Mesenchymal stem cell (in vitro differentiated cells and primary cell): ENCODE measurements at places on chromosomes 16 and 17.
A peak's percentile ranks its signal among the peaks of the same experiment; 100 is the strongest.

DNA sequence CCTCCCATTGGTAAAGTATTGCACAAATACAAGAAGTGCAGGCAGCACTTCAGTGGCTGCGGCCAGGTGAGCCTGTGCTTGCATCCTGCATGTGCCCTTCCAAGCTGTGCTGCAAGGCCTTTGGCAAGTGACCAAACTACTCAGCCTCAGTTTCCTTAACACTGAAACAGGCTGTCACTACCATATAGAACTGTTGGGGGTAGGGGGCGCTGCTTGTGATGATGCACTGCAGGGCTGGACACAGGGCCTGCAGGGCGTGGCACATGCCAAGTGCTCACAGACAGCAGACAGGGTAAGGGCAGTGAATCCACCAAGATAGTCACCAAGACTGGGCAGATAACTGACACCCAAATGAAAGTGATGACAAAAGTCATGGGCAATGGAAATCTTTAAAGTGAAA, 65.6 kb upstream of the SREBF1 start:
- H3K27me3 ChIP-seq: no peaks in the 10 kb centered on the region
- peaks cover 10% of the 10 kb centered on the region for H3K4me1 ChIP-seq
- DNase-seq: no peak
- no peak overlapping the region for H3K4me3 ChIP-seq

DNA sequence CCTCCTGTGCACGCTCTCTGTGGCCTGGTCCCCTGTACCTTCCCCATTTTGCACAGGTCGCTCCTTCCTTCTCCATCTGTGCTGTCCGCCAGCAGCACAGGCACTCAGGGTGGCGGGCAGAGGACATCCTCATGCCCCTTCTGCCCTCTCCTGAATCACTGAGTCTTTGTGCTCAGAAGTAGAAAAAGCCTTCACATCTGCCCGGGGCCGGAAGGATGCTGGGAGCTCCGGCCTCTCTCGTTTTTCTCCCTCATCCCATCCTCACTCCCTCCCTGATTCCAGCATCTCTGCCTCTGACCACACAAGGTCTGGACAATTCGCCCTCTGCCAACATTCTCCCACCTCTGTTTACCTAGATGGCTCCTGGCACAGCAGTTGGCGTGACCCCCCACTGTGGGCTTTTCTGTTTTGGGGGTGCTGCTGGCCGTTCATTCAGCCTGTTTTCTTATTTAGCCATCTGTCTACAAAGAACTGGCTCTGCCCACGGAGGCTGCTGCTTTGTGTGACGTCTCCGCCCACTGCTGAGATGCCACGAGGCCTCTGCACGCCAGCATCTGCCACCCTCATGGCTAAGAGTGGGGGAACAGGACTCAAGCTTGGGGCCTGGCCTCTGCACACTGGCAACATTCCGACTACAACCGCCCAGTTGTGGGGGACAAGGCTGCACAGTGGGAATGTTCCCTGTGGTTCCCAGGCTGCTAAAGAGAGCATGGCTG, 36.7 kb downstream of the SEC14L5 start:
- no peak overlapping the region for H3K4me3 ChIP-seq
- H3K27me3 ChIP-seq: peaks cover 3% of the 10 kb centered on the region
- no peak for DNase-seq
- H3K36me3 ChIP-seq: no peaks in the 10 kb centered on the region

- peaks cover 16% of the 10 kb centered on the region for H3K36me3 ChIP-seq
- no peak overlapping the region for H3K4me3 ChIP-seq
- peaks cover 59% of the 10 kb centered on the region for H3K4me1 ChIP-seq
- H3K27ac ChIP-seq: no peak overlapping the region
Measured at GRCh38 chr17:40020146-40020545, 4.9 kb downstream of the CSF3 start.

DNA sequence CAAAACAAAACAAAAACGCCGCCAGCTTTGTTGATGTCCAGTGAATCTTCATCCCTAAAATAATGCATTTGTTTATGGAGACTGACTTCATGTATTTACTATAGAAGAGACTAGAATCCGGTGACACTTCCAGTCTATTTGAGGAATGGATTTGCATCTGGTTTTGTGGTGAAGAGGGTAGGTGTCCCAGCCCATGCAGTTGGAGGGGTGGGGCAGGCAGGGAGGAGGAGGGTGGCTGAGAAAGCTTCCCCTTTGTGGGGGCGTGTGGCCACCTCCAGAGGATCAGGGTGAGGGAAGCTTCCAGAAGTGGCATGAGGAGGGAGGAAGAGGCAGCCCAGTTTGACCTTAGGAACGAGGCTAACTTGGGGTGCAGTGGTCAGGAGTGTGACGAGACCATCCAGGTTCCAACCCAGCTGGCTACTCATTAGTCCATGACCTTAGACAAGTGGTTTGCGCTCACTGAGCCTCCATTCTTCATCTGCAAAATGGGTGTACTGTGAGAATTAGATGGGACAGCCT, 69.5 kb downstream of the CMIP start:
- DNase-seq: peak; percentile 64
- H3K27ac ChIP-seq: peak overlapping the region; percentile 14
- H3K4me3 ChIP-seq: no peak overlapping the region
- no peaks in the 10 kb centered on the region for H3K27me3 ChIP-seq
- no peaks in the 10 kb centered on the region for H3K36me3 ChIP-seq

GRCh38 chr17:59027750-59028149, 78.9 kb downstream of the TRIM37 start:
- no peak overlapping the region for H3K27ac ChIP-seq
- H3K27me3 ChIP-seq: no peaks in the 10 kb centered on the region
- peak; percentile 16 for DNase-seq
- H3K36me3 ChIP-seq: peaks cover 3% of the 10 kb centered on the region

- no peak within 1 kb of the TSS for H3K4me3 ChIP-seq
- H3K27ac ChIP-seq: no peak within 1 kb of the TSS
- peaks cover 30% of the 10 kb centered on the region for H3K27me3 ChIP-seq
- no peaks in the 10 kb centered on the region for H3K4me1 ChIP-seq
- H3K36me3 ChIP-seq: no peaks in the 10 kb centered on the region
Measured at GRCh38 chr17:74712756-74713155, at the start of gene CD300LF. TSS of gene CD300LF (minus strand) at chr17:74712923. CDS start at chr17:74712866, 57 bp downstream.

GRCh38 chr17:62763891-62764600, 44.1 kb downstream of the MARCHF10 start:
- DNase-seq: no peak
- peaks cover 6% of the 10 kb centered on the region for H3K4me1 ChIP-seq
- H3K27me3 ChIP-seq: peaks cover 29% of the 10 kb centered on the region
- no peaks in the 10 kb centered on the region for H3K36me3 ChIP-seq
- H3K27ac ChIP-seq: no peak overlapping the region

GRCh38 chr17:75724016-75725003, 3.1 kb downstream of the ITGB4 start:
- H3K36me3 ChIP-seq: peaks cover 55% of the 10 kb centered on the region
- no peak overlapping the region for H3K4me3 ChIP-seq
- H3K27ac ChIP-seq: no peak overlapping the region
- H3K4me1 ChIP-seq: peaks cover 41% of the 10 kb centered on the region
- DNase-seq: no peak

DNA sequence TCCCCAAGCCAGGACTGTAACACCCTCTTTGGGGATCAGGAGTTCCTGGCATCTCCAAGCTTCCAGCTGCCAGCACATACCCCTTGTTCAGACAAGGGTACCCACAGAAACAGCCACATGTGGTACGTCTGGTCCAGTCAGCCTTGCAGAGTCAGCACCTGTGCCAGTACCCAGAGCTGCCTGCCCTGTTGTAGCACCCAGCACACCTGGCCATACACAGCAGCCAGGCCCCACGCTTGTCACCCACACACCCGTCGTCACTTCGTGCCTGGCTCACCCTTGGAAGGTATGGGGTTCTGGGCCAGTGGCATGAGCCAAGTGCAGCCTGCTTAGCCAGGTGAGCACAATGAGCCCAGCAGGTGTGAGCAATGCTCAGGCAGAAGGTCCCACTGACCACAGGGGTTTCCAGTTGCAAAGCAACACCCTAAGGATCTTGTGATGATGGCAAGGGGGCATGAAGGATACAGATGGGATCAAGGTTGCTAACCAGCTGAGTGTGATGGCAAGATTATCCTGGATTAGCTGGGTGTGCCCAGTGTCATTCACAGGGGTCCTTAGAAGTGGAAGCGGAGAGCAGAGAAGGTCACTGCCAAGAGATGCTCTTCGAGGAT, 202.3 kb downstream of the CPPED1 start:
- no peaks in the 10 kb centered on the region for H3K36me3 ChIP-seq
- no peak for DNase-seq
- H3K4me3 ChIP-seq: no peak overlapping the region
- no peaks in the 10 kb centered on the region for H3K4me1 ChIP-seq
- no peaks in the 10 kb centered on the region for H3K27me3 ChIP-seq

DNA sequence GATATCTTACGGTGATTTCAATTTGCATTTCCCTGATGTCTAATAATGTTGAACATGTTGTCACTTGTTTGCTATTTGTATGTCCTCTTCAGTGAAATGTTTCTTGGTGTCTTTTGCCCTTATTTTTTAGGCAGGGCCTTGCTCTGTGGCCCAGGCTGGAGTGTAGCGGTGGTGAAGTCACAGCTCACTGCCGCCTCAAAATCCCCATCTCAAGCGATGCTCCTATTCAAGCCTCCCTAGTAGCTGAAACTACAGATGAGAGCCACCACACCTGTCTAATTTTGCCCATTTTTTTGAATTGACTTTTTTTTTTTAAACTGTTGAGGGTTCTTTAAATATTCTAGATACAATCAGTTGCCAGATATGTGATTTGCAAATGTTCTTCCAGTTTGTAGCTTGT, 8.3 kb downstream of the UBE2G1 start:
- no peaks in the 10 kb centered on the region for H3K27me3 ChIP-seq
- H3K27ac ChIP-seq: no peak overlapping the region
- DNase-seq: no peak
- H3K4me1 ChIP-seq: peaks cover 5% of the 10 kb centered on the region
- no peak overlapping the region for H3K4me3 ChIP-seq

GRCh38 chr16:29815032-29815721, 775 bp upstream of the PAGR1 start:
- H3K27ac ChIP-seq: peak overlapping the region; percentile 89
- peaks cover 50% of the 10 kb centered on the region for H3K4me1 ChIP-seq
- H3K4me3 ChIP-seq: peak overlapping the region; percentile 44
- peaks cover 25% of the 10 kb centered on the region for H3K36me3 ChIP-seq
- no peaks in the 10 kb centered on the region for H3K27me3 ChIP-seq

GRCh38 chr16:69767459-69768229, 5.5 kb downstream of the WWP2 start:
- H3K27ac ChIP-seq: no peak overlapping the region
- H3K4me1 ChIP-seq: peaks cover 3% of the 10 kb centered on the region
- no peaks in the 10 kb centered on the region for H3K27me3 ChIP-seq
- H3K4me3 ChIP-seq: no peak overlapping the region

GRCh38 chr16:1283996-1284616, 25.3 kb upstream of the UBE2I start:
- H3K4me1 ChIP-seq: peaks cover 1% of the 10 kb centered on the region
- no peak overlapping the region for H3K4me3 ChIP-seq
- H3K27ac ChIP-seq: no peak overlapping the region
- DNase-seq: no peak
- H3K27me3 ChIP-seq: peaks cover 88% of the 10 kb centered on the region

GRCh38 chr16:73106329-73107034, 58.6 kb upstream of the ZFHX3 start:
- H3K4me3 ChIP-seq: no peak overlapping the region
- H3K36me3 ChIP-seq: no peaks in the 10 kb centered on the region
- DNase-seq: no peak
- H3K4me1 ChIP-seq: no peaks in the 10 kb centered on the region
- no peaks in the 10 kb centered on the region for H3K27me3 ChIP-seq
- no peak overlapping the region for H3K27ac ChIP-seq

DNA sequence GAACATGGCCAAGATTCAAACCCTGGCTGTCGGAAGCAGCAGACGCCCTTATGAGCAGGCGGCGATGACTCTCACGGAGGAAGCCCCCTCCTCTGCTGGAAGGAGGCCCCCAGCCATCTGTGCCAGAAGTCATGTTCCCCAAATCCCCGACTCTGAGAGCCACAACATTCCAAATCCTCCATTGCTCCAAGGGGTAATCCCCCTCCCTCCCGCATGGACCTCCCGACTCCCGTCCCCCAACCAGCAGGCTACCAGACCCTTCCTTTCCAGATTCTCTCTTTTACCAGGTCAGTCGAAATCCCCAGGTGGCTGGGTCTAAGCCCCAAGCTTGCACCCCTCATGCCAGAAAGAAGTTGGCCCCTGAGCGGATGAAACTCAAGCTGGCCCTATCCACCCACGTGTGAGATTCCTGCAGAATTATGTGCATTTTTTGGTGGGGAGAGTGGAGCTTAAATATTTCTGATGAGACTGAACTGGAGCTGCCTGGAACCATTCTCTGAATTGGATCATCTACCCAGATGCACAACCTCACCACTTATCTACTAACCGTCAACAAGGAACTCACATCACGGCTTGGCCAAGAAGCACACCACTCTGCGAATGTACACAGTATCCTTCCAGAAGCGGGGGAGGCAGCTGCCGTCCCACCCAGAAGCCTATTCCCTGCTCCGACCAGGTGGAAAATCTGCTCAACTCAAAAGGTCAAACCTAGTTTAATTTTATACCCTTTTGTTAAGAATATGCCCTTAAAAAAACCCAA, 283.5 kb downstream of the C16orf95 start:
- H3K27ac ChIP-seq: no peak overlapping the region
- peaks cover 72% of the 10 kb centered on the region for H3K27me3 ChIP-seq
- H3K36me3 ChIP-seq: no peaks in the 10 kb centered on the region

DNA sequence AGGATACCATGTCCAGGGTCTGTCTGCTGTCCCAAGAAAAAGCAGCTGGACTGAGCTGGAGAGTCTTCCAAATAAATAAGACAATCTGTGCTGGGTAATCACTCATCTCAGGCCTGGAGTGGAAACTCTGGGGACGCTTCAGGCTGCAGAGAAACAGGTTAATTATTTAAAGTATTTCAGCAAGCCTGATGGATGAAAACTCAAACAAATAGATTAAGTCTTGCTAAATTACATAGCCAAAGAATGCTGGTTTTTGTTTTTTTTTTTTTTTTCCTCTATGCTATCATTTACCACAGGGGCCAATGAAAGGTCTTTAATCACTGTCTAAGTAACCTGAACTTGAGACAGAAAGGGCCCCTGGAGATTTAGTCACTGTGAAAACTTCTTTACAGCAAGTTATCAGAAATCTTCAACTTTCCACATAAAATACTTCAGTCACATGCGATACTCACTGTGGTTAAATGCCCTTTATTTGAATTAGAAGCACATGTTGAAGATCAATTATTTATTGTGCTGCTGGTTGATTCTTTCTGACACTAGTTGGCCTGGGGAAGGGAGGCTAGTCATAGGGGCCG, 31.0 kb upstream of the KCNJ2 start:
- peaks cover 6% of the 10 kb centered on the region for H3K36me3 ChIP-seq
- H3K27ac ChIP-seq: peak overlapping the region; percentile 85
- no peak for DNase-seq
- no peaks in the 10 kb centered on the region for H3K27me3 ChIP-seq
- H3K4me1 ChIP-seq: peaks cover 8% of the 10 kb centered on the region

- H3K27ac ChIP-seq: peak overlapping the region; percentile 39
- peaks cover 11% of the 10 kb centered on the region for H3K4me1 ChIP-seq
- H3K36me3 ChIP-seq: peaks cover 59% of the 10 kb centered on the region
- peak; percentile 64 for DNase-seq
Measured at GRCh38 chr17:38815576-38816193, 9.4 kb downstream of the CWC25 start.

- no peak overlapping the region for H3K27ac ChIP-seq
- H3K36me3 ChIP-seq: no peaks in the 10 kb centered on the region
- peaks cover 10% of the 10 kb centered on the region for H3K4me1 ChIP-seq
- H3K4me3 ChIP-seq: no peak overlapping the region
- H3K27me3 ChIP-seq: no peaks in the 10 kb centered on the region
Measured at GRCh38 chr17:68349157-68349556, 57.9 kb downstream of the ARSG start.
